Epithelial cell of proximal tubule (primary cell): ENCODE measurements at places on chromosomes 13 and 19. TPM values are rescaled to one million over a fixed set of nuclear protein-coding genes. Genes with fewer than 3 reads are reported as not detected.

GRCh38 chr13:73521985-73522524 lies 463.2 kb downstream of the KLF5 start:
- no peak for DNase-seq

- no peak for DNase-seq
Observed at GRCh38 chr19:19126102-19126501, 12.2 kb downstream of the TMEM161A start.

DNA sequence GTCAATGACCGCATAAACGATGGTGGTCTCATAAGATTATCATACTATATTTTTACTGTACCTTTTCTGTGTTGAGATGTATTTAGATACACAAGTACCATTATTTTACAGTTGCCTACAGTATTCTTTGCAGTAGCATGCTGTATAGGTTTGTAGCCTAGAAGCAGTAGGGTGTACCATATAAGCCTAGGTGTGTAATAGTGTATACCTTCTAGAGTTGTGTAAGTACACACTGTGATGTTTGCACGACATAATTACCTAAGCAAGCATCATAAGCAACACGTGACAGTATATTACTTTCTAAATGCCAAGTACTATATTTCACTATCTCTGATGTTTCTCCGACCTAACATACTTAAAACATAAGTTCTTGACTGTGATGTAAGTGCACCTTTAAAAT lies 2.7 kb downstream of the LPAR6 start:
- DNase-seq, result no peak

GRCh38 chr19:2343289-2343982 lies 15.0 kb downstream of the SPPL2B start:
- no peak for DNase-seq

DNA sequence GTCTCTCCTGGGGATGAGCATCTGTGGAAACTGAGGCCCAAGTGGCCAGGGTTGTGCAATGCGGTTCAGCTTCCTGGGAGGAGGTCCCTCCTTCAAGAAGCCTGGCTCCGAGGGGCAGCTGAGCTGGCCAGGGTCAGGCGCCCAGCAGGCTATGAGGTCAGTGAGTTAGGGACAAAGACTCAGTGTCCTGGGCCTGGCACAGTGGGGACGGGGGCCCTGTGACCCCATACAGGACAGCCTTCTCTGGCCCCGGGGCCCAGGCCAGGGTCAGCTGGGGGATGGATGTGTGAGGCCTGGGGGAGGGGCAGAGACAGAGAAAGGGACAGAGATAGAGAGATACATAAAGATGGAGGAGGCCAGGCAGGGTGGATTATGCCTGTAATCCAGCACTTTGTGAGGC lies 3.0 kb upstream of the IL12RB1 start:
- no peak for DNase-seq

- no peak for DNase-seq
Observed at GRCh38 chr13:91346850-91347201, 661 bp upstream of the MIR17HG start.

DNA sequence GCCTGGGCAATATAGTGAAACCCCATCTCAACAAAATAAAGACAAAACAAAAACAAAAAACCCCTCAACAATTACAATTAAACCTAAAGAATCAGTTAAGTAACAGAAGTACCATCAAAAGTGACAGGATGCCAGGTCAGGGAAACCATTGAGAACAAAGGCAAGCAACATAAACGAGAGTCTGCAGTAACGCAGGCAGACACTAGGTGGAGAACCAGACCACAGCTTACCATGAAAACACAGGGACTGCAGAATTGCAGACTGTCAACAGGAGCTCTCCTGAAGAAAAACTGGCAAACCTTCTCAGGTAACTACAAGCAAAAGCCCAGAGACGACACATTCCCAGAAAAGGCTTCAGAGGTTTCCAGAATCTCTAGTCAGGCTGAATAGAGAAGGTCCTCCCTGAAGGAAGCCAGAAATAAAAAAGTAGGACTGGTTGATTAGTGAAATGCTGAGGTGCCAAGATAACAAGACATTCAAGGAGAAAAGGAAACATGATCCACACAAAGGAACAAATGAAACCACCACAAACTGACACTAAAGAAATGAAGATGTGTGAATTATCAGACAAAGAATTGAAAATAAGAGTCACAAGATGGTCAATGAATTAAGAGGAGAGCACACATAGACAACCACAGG lies 2.2 kb upstream of the ZNF665 start:
- peak; percentile 51 for DNase-seq

DNA sequence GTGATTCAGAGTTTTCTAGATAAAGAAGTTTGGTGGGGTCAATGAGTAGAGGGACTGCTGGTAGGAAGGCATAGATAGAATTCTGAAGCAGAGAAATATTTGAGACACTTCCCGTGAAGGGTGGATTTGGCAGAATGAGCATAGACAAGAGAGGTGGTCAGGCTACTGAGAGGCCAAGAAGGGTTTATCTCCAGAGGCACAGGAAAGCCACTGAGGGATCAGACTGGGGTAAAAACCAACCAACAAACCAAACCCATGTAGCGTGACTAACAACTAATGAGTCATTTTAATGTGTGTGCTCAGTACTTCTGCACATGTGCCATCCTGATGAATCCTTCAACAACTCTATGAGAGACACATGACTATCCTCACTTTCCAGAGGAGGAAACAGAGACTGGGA lies 60.0 kb upstream of the SERP2 start:
- DNase-seq, result peak; percentile 94

DNA sequence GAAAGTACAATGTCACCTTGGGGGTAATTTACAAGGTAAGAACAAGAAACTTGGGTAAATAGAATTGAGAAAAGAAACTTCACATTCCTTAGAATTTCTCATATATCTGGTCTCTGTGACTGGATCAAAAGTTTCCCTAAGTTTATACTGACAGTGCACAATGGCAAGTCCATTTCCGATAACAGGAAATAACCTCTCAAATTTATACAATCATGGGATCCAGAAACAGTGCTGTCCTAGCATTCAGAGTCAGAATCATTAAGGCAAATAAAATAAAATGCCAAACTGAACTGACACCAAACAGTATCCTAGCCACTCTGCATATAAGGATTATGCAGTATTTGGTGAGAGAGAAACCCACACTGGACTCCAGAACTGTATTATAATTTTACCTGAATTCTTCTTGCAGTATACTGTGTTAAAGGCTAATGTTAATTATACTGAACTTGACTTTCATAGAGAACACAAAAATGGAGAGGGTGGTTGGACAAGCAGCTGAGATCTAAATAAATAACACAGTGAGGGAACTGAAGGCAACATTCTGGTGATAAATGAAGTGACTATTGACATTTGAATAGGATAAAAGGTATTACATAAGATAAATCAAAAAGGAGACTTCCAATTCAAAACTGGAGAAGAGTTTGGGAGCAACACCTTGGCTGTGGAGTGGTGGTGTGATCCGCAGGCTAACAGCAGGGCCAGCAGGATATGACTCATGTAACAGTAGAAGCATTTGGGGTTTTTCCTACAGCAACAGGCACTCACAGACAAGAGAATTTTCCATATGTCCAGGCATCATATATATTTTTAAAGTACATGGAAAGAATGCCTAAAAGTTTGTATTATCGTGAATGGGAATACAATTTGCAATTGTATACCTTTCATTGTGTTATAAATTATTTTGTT lies 932.5 kb upstream of the MIR17HG start:
- peak; percentile 30 for DNase-seq

DNA sequence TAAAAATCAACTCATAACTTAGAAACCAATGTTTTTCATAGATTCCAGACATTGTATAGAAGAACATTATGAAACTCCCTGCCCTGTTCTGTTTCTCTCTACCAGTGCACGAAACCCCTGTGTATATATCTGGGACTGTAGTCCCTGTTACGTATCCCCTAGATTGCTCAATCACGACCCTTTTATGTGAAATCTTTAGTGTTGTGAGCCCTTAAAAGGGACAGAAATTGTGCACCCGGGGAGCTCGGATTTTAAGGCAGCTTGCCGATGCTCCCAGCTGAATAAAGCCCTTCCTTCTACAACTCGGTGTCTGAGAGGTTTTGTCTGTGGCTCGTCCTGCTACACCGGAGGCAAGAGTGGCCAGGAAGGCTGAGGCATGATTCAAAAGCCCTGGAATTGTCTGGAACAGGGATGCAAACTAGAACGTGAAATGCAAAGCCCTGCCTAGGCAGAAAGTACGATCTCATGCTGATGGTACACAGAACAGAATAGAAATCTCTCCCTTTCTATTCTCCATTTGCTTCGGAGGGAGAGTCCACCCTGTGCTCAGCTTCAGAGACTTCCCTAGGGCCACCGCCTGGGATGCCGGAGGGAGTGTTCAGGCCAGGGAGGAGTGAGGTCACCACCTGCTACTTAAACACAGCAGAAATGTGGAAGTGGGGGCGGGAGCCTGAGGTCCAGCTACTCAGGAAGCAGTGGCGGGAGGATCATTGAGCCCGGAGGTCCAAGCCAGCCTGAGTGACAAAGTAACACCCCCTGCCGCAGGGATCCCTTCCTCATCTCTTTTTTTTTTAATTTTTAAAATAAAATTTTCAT lies 758 bp upstream of the ZNF888 start:
- DNase-seq, result no peak

DNA sequence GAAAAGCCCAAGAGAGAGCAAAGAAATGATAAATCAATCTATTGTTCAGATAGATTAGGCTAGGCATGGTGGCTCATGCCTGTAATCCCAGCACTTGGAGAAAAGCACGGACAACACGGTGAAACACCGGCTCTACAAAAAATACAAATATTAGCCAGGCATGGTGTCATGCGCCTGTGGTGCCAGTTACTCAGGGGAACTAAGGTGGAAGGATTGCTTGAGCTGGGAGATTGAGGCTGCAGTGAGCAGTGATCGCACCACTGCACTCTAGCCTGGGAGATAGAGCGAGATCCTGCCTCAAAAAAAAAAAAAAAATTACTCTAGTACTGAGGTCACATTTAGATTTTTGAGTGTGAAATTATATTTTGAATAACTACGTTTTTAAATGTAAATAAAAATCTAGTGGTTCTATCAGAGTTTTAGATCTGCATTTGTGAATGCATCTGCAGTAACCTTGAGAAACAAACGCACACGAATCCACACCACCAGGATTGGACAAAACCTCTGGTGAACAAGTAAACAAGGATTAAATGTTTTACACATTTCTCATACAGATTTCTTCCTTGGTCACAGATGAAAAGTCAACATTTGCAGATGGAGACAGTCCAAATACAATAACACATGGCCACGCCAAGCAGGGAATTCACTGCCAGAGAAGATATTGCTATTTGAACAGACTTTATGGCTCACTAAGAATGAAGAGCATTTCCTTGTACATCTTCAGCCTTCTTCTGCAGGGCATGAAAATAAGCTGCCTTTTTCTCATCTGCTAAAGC lies 917.6 kb downstream of the PCDH9 start:
- DNase-seq, result no peak

DNA sequence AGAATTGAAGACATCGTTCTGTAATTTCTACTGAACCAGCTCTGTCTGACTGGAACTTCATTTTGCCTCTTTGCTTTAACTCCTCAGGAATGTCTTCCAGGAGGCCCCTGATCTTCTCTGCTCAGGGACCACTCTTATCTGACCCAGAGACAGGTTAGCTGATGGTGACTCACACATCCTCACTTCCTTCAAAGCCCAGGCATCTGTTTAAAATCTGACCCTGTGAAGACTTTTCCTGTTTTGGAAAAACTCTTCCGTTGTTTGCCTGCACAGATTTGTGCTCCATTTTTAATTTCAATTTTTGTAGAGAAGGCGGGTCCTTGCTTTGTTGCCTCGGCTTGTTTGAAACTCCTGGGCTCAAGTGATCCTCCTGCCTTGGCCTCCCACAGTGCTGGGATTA lies 1.6 kb downstream of the ARL11 start:
- DNase-seq, result no peak

ZBTB32 gene
- not detected in 2 replicates for total RNA-seq

GFY gene
- not detected in 2 replicates for total RNA-seq

CTXN1 gene
- 12.4 and 42.8 TPM in 2 replicates for total RNA-seq

RUBCNL gene
- total RNA-seq, result 0.29 TPM in 1 of 2 replicates, not detected in the other

SIGLEC12 gene
- not detected in 2 replicates for total RNA-seq

APLP1 gene
- total RNA-seq, result 1.1 and 8.4 TPM in 2 replicates

ASF1B gene
- 74.0 and 98.7 TPM in 2 replicates for total RNA-seq
